ENCODE measurements at places on chromosomes 3 and 15.
A peak's percentile ranks its signal among the peaks of the same experiment; 100 is the strongest.

GRCh38 chr3:107813026-107813425, 277.8 kb downstream of the CD47 start:
- no peak for DNase-seq

GRCh38 chr3:58175187-58175436, 35.7 kb downstream of the DNASE1L3 start:
- no peak for DNase-seq

- no peak for DNase-seq
Measured at GRCh38 chr3:48039487-48040190, 23.4 kb upstream of the MAP4 start.

- no peak for DNase-seq
Measured at GRCh38 chr15:101540480-101541239, 51.2 kb upstream of the PCSK6 start.

DNA sequence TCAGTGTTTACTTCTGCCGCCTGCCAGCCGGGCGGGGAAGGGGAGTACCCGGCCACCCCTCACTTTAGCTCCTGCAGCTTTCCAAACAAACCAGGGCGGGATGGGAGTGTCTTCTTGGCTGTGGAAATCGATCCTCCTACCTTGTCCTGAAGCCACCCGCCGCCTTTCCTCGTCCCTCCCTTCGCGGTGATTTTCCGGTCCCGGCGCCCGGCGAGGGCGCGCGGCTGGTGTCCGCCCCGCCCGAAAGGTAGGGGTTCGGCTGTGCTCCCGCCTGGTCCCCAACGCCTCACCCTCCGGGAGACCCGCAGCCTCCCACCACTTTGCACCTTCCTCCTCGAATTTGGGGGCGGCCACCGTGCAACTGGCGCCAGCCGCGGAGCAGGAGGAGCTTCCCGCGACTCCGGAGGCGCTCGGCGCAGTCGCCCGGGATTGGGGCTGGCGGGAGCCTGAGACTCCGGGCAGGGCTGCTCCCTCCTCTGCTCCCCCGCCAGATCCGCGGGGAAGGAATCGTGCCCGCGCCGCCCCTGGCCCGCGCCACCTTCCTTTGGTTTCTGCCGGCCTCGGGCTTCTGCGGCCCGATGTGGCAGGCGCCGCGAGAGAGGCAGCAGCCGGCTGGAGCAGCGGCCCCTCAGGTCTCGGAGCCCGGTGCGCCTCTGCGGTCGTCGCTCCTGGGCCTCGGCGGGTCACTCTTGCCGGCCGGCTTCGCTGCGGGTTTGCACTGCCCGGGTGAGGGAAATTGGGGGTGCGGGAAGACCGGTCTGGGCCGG, 30.7 kb upstream of the ST3GAL6 start:
- DNase-seq: peak; percentile 54

- DNase-seq: peak; percentile 63
Measured at GRCh38 chr15:62901909-62902546, 140.5 kb upstream of the TPM1 start.

DNA sequence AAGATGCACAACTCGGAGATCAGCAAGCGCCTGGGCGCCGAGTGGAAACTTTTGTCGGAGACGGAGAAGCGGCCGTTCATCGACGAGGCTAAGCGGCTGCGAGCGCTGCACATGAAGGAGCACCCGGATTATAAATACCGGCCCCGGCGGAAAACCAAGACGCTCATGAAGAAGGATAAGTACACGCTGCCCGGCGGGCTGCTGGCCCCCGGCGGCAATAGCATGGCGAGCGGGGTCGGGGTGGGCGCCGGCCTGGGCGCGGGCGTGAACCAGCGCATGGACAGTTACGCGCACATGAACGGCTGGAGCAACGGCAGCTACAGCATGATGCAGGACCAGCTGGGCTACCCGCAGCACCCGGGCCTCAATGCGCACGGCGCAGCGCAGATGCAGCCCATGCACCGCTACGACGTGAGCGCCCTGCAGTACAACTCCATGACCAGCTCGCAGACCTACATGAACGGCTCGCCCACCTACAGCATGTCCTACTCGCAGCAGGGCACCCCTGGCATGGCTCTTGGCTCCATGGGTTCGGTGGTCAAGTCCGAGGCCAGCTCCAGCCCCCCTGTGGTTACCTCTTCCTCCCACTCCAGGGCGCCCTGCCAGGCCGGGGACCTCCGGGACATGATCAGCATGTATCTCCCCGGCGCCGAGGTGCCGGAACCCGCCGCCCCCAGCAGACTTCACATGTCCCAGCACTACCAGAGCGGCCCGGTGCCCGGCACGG, 991 bp downstream of the SOX2 start:
- peak; percentile 51 for DNase-seq

DNA sequence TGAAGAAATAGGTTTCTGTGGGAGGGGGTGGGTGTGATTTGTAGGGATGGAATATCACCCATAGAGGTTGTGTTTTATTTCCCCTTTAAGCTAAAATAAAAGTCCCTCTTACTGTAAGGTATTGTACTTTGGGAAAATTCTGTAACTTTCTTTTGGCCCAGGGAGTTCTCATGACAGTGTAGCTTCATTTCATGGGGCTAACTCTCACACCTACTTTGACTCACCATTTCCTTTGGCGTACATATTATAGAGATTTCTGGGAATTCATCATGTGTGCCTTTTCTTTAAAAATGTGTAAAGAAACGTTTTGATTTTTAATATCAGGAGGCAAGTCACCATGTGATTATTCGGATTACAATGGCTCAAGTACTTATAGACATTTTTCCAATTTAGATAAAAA, 477.7 kb upstream of the CFAP20DC start:
- no peak for DNase-seq

DNA sequence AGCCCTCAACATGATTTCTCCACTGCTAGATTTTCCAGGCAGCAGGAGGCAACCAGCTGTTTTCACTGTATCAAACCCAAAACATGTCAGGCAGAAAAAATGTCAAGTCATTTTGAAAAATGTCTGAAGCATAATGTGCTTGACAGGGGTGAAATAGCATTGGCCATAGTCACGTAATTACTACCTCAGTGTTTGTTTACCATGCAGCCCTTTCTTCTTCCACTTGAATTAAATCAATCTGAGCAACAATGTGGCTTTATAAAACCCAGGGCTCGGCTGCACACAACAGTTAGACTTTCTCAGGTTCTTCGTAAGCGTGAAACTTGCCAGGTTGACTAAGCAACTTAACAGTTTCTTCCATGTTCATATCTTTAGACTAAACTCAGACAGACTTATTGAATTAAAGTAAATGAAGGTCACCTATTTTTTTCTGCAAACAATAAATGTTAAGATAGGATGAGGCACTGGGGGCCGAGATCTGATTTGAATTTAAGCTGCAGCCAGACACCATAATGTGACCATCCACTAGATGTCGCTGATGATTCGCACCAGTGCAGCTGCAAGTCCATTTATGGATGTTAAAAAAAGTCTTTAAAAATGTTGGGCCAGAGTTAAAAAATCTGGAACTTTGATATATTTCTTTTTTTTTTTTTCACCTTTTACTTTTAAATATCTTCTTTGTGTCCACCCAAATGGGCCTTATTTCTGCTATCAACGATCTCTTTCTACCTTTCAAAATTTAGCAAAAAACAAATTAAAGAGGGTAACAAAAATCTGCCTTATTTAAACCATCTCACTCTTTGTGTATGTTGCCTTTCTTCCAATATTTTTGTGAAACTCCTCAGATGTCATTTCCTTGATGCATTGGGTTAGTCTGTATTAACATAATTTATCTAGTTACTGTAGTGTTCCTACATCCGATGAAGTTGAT, 305.9 kb downstream of the CACNA2D3 start:
- DNase-seq: peak; percentile 68

GRCh38 chr3:144085964-144086363, 114.3 kb downstream of the DIPK2A start:
- DNase-seq: no peak

GRCh38 chr15:88563638-88564037, 17.2 kb upstream of the DET1 start:
- DNase-seq: no peak

All from NCI-H510A treated with DMSO at 0.1 percent for 48 hours (cell line).